ENCODE measurements at places on chromosomes 12 and 14. TPM values are rescaled to one million over a fixed set of nuclear protein-coding genes. Genes with fewer than 3 reads are reported as not detected.

DNA sequence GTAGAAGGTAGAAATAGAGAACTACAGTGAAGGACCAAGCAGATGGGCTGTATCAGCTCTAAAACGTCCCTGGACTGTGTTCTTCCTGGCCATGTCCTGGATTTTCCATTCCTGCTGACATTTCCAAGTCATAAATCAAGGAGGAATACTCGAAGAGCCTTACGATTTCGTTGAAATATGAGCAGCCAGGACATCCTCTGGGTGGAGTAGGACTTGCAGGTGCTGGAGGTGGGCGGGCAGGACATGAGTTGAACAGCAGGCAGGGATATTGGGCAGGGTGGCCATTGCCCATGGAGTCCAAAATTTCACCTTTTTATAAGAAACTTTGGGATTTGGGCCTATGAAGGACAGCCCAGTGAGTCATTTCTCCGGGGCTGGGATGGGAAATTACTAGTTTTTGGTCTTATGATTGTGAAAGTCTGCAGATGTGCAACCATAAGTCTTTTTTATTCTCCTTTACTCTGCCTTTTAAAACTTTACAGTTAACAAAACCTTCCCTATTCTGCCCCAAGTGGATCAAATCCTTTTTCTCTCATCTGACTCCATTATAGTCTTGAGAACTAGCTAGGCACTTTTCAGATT, 88.8 kb downstream of the TMX1 start:
- no peak for DNase-seq

DNA sequence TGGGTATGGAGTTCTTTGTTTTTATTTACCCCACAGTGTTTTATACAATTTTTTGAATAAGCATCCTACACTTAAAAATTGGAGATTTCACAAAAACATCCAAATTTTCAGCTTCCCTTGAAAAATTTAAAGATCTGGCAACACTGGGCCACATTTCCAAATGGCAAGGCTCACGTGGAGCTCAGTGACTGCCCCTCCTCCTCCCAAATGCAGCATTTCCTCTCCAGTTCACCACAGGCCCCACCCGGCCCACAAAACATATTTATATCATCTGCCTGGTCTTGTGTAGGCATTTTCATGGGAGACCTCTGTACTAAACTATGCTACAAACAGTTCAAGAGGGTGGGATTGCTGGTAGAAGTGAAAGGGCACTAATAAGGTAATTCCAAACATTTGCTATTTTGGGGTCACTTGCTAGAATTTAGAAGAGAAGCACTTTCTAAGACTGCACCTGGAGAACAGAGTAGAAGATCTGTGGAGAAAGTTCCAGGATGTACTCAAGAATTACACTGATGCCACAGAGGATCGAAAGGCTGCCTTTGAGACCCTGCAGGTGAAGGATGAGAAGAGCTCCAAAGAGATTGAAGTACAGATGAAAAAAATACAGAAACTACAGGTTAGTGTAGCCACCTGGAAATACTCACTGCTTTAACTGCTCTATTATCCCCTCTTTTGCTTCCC, 7.3 kb downstream of the FKBP11 start:
- DNase-seq = no peak

GRCh38 chr12:131927110-131928079, 1.7 kb upstream of the PUS1 start:
- no peak for DNase-seq

DNA sequence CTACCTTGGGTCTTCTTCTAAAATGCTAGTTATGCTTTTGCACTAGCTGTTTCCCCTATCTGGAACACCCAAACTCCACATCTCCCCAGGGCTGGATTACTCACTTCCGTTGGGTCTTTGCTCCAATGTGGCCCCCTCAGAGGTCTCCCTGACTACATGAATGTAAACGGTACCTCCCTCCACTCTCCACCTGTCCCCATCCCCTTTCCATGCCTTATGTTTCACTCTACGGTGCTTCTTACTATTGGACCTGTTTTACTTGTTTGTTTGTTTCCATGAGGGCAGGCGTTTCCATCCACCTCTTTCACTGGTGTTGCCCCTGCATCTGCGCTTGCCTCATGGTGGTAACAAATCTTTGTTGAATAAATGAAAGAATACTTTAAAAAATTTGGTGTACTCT, 256.4 kb downstream of the SNAPC1 start:
- DNase-seq = no peak

DNA sequence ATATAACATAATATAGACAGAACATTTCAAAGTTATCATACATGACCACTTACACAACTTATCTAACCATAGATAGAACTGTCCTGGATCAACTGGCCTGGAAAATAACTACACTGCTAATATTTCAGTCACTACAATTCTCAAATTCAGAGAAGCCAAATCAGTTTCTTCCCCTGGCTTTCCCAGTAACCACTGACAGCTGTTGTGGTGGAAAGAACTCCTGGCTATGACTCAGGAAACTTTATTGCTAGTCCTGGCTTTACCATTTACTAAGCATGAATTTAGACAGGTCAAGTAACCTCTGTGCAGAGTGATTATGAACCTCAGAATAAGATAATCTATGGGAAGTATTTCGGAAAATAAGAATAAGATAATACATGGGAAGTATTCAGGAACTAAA, 244.9 kb upstream of the DIO2 start:
- DNase-seq = no peak

GRCh38 chr12:113240395-113240794, 19.1 kb downstream of the TPCN1 start:
- no peak for DNase-seq

DNA sequence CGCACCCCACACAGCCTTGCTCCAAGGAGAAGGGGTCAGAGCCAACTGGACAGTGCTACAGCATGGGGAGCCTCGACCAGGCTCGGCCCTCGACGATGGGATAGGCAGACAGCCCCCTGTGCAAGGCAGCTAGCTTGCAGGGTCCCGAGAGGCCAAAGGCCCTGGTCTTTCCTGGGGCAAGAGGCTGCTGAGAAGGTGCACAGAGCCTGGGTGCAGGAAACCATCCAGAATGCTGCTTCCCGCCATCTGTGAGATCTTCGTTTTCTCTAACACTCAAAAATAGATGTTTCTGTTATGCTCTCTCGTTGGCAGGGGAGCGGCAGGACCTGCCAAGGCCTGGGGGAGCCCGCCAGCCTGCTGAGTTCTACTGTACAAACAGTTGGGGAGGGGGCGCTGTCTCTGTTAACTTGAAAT, 168.0 kb upstream of the RTL1 start:
- DNase-seq = no peak

- DNase-seq = no peak
These were observed 70.2 kb upstream of the ZFP36L1 start for GRCh38 chr14:68862954-68863594.

DNA sequence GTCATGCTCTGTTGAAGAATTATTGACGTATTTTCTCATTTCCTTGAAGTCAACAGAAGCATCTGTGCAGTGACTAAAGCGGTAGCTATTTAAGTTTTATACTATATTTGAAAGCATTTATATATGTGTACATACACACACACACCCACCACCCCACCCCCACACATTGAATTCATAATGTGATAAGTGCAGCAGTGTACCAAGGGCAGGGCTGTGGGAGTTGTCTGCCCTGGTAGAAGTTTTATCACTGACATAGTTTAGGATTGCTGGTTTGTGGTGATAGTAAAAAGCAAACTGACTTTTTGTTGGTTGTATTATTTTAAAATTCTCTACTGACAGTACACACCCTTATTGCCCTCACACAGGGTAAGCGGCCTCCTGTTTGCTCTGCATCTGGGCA, 39.1 kb downstream of the GAS2L3 start:
- DNase-seq = no peak

GRCh38 chr12:90683871-90684270, 271.1 kb downstream of the CCER1 start:
- no peak for DNase-seq

- DNase-seq = no peak
These were observed 153.6 kb downstream of the KTN1 start for GRCh38 chr14:55733599-55733998.

DNA sequence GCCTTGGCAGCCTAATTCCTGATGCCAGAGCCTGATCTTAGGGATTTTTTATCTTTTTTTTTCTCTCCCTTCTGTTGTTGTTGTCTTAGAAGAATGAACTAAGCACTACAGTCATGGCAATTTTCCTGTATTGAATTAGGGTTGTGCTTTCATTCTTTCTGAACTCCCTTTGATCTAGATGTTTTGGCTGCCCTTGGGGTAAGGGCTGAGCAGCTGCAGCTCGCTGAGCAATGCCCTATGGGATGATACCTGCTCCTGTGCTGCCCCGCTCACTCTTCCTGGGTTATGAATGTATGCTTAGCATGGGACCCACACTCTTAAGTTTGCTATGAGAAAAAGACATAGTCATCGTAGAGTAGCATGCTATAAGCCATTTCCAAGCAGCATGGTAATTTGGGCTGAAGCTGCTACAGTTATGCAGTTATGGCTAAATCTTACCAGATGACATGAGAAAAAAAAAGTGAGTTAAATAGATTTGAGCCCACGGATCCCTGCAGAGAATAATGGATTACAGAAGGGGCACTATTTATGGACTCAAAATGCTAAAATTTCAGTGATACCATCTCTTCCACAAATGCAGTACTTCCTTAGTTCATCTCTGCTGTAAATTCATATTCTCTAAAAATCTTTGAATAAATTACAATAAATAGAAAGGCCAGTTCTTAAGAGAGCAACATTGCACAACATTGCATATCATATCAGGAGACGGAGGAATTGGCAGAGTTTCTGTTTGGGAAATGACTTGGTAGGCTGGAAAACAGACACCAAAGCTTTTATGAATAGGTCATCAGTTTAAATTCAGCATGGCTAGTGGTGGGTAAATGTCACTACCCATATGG, 79.2 kb upstream of the PTHLH start:
- DNase-seq = no peak

GRCh38 chr14:50607181-50607580, 47.2 kb downstream of the ATL1 start:
- DNase-seq = no peak

GRCh38 chr14:74140374-74140850, 55.7 kb downstream of the LIN52 start:
- DNase-seq = no peak

GRCh38 chr12:50123203-50123602, 11.2 kb downstream of the COX14 start:
- DNase-seq = no peak

GRCh38 chr12:106918746-106919145, 37.0 kb upstream of the TMEM263 start:
- DNase-seq = no peak

The AKAP3 gene
- total RNA-seq = 1.2 TPM

The HSP90B1 gene
- total RNA-seq = 609 TPM

The SLC39A2 gene
- total RNA-seq = not detected

The RNASE2 gene
- total RNA-seq = not detected

The MANSC1 gene
- total RNA-seq = 56.6 TPM

The GYS2 gene
- total RNA-seq = not detected

The KCNC2 gene
- total RNA-seq = not detected

The RDH16 gene
- 0.05 TPM for total RNA-seq

The HHIPL1 gene
- total RNA-seq = 4.3 TPM

The PDE3A gene
- 9.9 TPM for total RNA-seq

The SYCP3 gene
- total RNA-seq = not detected

The ACOT6 gene
- not detected for total RNA-seq

Data from glomerular endothelial cell (primary cell).